ENCODE measurements at places on chromosomes 5 and 9.

DNA sequence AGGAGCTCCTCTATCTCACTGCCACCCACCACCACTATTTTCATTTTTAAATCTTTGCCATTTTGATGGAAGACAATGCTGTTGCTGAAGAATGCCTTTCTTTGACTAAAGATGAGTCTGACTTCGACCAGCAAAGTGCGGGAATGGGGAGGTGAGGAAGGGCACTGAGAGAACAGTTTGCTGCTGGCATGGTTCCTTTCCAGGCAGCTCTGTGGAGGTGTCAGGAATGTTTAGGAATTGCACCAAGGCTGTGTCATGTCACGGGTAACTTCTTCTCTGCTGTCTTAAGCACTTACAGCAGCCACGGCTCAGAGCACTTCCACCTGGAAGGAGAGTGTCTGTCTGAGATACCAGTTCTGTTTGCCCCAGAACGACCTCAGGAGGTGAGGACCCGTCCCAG lies 41.4 kb upstream of the SHB start:
- no peak for DNase-seq

GRCh38 chr5:125715216-125715615 lies 708.0 kb upstream of the GRAMD2B start:
- DNase-seq = no peak

GRCh38 chr5:172835290-172835993 lies 1.4 kb downstream of the ERGIC1 start:
- DNase-seq = peak; percentile 45

DNA sequence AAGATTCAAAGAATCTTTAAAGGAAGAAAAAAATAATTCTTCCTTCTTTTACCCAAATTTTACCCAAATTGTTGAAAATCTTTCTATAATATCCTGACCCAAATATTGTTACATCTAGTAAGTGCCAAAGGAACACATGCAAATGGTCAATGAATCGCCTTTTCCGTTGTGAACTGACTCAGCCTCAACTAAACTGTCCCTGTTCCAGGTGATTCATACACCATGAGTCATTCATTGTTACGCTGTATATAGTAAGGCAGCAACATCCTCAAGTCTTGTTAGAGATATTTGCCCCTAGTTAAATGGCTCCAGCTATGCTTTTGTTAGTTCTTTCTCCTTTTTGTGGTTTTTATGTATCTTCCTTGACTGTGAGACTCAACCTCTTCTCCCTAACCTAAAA lies 9.7 kb downstream of the PTGER4 start:
- DNase-seq = no peak

- DNase-seq = no peak
Observed at GRCh38 chr5:127801751-127802476, 98.7 kb downstream of the CCDC192 start.

DNA sequence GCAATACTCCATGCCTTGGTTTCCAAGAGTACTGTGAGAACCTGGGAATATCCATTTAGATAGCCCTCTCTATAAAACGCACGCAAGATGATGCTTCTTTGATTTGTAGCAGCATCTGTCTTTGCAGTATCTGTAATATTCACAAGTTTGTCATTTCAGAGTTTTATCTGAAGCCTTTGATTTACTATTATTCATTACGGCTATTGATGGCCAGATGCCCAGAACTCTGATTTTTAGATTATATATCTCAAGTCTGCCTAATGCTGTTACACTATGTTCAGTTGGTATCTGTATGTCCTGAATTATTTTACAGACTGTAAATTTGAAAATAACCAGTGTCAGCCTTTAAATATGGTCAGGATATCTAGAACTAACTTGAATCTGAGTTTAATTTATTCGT lies 233.3 kb downstream of the FAM170A start:
- DNase-seq = no peak

DNA sequence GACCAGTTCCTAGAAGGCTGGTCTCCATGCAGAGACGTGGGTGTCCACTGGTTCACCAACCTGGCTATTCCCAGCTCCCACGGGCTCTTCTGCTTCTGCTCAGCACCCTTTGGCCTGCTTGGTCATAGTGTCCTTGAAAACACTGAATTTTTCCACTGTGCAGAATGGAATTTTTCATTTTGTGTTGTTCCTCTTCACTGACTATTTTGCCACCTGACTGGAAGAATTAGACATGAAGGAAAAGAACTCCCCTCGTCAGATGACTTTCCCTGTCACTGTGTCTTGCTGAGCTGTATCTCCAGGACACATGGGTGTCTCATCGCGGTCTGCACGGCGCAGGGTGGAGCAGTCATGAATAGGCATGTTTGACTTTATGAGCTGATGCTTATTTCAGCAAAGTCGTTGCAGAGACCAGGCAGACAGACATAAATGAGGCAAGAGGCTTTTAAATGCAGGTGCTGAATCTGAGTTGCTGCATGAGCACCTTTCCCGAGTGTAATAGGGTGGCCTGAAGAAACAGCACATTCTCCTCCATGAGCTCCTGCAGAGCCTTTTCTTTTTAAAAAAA lies 50.2 kb upstream of the SEMA4D start:
- DNase-seq = no peak

DNA sequence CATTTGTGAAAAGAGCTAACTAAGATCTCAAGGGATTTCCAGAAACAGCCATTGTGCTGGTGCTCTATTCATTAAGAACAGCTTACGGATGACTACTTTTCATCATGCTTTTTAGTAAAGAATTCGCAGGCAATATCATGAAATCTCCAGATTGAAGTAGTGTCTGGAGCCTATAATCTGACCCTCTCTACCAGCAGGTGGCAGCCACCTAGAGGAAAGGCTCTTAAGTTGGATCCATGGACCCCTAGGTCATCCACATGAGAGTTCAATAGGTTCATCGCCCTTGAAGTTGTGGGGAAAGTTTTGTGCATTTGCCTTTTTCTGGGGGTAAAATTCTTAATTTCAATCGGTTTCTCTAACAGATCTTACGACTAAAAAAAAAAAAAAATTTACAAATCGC lies 82.3 kb downstream of the SLC1A3 start:
- DNase-seq = no peak

GRCh38 chr5:39631958-39632357 lies 207.2 kb upstream of the DAB2 start:
- DNase-seq = no peak

DNA sequence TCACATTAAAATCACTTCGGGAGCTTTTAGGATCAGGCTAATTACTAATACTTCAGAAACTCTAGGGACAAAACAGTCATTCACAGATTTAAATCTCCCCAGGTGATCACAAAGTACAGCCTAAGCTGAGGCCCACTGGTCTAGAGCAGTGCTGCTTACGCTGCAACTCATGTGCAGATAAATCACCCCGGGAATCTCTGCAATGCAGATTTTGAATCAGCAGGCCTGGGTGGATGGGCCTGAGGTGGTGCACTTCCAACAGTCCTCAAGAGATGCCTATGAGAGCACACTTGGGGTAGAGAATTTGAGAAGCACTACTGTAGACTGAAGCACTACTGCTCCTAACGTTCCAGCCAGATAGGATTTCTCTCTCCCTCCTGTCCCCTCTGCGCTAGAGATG lies 28.4 kb downstream of the CSF1R start:
- no peak for DNase-seq

DNA sequence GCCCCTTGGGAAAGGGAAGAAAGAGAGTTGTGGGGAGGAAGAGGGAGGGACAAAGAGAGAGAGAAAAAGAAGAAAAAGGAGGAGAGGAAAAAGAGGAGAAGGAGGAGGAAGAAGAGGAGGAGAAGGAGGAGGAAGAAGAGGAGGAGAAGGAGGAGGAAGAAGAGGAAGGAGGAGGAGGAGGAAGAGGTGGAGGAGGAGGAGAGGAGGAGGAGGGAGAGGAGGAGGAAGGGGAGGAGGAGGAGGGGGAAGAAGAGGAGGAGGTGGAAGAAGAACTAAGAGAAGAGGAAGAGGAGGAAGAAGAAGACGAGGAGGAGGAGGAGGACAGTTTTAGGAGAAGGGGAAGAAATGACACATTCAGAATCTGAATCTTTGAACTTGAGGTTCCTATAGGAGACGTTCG lies 7.4 kb downstream of the SLC36A2 start:
- DNase-seq = no peak

DNA sequence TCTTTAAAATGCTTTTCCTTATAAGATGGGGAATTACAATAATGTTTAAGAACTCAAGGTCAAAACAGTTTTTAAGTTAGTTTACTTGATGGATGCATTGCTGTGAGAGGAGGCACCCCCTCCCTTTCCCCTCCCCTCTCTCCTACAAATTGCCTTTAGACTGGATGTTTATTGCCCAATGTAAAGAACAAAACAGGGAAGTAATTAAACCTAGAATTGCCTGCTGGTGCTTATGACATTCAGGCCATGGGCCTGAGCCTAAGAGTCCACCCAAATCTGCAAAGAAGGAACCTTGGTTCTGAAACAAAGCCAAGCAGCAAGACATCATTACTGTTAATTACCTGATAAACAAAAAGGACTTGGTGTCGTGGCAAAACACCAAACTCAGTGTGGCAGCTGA lies 630.3 kb downstream of the ISL1 start:
- no peak for DNase-seq
